Stimulated activated CD4-positive, alpha-beta T cell treated with anti-CD3 and anti-CD28 coated beads, Interleukin-12 subunit alpha, Interleukin-12 subunit beta, amount 100 ng/mL, for 24 hours (primary cell): ENCODE measurements at places on chromosomes 5 and 9.

- DNase-seq, result no peak
Observed at GRCh38 chr5:54897001-54897400, 88.4 kb downstream of the ESM1 start.

- peak; percentile 95 for DNase-seq
Observed at GRCh38 chr9:99221621-99222415, at the start of the genes ALG2 and SEC61B. Gene ALG2, minus strand, starts transcription at chr9:99221942. Its CDS starts 48 bp downstream, at chr9:99221894. Gene SEC61B, plus strand, starts transcription at chr9:99222282. Its CDS starts 82 bp downstream, at chr9:99222364.

- no peak for DNase-seq
Observed at GRCh38 chr5:53025487-53025886, 36.3 kb downstream of the ITGA2 start.

GRCh38 chr5:109553846-109554245, 135.9 kb upstream of the MAN2A1 start:
- no peak for DNase-seq

DNA sequence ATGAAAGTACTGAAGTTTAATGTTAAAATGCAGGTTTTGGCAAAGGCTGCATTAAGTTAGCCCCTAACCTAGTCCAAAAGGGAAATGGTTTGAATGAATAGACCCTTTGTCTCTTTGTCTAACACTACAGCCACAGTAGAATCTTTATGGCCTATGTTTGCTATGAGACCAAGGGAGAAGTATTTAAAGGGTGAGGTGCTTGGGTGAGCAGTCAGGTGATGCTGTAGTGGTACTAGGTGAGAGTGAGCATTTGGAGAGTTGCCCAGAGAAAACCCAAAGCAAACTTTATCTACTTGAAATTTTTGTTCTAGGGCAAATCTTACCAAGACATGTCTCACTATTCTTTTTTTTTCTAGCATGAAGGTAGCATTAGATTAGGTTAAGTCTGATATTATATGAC, 1961.4 kb upstream of the WWC1 start:
- no peak for DNase-seq

GRCh38 chr5:45399041-45399440, 297.1 kb downstream of the HCN1 start:
- no peak for DNase-seq

GRCh38 chr9:27367175-27367798, 70.3 kb upstream of the EQTN start:
- no peak for DNase-seq

DNA sequence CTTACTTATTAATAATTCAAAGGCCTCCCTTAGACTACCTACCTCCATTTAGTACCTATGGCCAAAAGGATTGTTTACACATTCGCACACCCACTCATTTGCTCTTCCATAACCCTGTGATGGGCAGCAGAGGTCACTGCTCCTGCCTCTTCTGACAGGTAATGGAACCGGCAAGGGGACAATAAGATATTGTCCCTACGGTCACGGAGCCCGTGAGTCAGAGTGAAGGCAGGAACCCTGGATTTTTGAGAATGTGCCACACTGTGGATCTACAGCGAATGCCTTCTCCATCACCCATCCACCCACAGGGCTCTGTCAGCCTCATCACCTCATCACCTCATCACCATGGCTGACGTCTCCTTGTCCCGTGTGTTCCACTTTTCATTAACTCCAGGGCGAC, 132.3 kb downstream of the MYO10 start:
- no peak for DNase-seq

DNA sequence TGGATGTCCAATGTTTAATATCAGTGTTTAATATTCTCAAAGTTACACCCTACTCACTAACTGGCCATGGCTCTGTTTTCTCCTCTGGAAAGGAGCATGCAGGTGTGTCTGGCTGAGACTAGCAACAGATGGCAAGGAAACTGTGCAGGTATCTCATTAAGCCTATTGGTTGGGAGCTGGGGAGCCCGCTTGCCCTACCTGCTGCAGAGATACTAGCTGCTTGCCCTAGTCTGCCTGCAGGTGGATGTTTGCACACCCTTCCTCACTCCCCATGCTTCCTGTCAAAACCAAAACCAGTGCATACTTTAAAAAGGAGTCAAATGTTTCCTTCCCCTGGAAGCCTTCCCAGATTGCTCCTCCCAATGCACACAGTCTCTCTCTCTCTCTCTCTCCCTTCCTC, 228.3 kb upstream of the RASEF start:
- DNase-seq, result no peak

- DNase-seq, result no peak
Observed at GRCh38 chr5:82601077-82601476, 322.9 kb upstream of the RPS23 start.

DNA sequence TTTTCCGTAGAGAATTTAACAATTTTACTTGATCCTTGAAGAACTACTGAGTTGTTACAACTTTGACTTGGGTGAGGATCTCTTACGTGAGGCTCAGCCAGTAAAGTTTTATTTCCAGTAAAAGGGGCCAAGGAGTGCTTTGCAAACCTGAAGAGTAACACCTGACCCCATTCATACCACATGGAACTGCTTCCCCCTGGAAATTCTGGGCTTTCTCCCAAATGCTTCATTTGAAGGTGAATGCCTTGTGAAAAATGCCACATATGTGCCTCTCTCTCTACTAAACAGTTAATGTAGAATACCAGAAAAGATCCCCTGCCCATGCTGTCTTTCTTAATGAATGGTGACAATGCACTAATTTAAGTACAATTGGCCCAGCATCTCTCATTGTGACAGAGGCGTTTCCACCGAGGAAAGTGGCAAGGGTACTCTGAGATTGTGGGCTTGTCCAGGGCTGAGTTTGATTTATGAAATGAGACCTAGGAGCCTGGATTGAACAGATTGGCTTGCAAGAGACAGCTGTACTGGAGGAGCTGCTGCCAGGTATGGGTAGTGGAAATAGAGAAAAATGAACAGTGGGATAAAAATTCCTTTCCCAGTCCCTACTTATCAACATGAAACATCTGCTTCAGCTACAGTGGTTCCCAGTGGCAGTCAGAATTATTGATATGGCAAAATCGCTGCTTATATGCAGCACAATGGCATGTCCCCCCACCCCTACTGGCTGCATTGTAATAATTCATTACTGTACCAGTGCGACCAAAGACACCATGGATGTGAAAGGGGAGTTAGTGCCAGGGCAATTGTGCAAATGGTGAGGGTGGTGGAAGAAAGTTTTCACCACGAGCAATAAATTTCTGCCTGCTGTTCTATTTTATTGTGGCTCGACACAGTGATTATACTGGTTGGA, 843.7 kb upstream of the WWC1 start:
- no peak for DNase-seq

GRCh38 chr5:94024620-94025019, 283.2 kb upstream of the POU5F2 start:
- no peak for DNase-seq
